Sigmoid colon (tissue), 7 donors: ENCODE measurements at places on chromosomes 1 and 21.

- DNase-seq, result no peak
Measured at GRCh38 chr1:74775735-74776134, 42.8 kb downstream of the TYW3 start.

DNA sequence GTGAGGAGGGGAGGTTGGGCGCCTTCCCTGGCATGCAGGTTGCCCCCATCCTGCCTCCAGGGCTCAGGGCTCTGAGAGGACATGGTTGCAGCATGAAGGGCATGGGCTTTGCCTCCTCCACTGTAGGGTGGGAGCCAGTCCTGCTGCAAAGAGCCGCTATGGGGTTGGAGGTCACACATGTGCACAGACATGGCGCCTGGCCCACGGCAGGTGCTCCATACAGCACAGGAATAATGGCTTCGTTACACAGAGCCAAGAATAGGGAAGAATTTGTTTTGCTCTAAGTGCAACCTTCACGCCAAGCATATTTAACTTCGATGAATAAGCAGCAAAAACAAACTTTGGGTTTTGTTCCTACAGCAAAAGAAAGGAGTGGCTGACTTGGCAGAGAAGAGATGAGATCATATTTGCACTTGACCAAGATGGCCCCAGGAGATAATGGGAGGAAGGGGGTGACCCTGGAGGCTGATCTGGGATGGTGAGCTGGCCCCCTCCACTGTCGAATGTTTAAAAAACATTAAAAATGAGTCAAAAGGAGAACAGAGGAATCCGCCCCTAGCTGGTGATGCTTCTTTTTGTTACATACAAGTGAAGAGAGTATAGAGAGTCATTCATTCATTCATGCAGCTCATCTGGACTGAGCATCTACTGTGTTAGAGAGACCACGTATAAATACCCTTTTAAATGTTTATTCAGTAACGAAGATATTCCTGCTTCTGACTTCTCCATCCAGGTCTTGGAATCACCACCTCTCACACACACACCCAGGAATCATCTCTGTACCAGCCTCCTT, 12.4 kb upstream of the C2CD2 start:
- no peak for DNase-seq

DNA sequence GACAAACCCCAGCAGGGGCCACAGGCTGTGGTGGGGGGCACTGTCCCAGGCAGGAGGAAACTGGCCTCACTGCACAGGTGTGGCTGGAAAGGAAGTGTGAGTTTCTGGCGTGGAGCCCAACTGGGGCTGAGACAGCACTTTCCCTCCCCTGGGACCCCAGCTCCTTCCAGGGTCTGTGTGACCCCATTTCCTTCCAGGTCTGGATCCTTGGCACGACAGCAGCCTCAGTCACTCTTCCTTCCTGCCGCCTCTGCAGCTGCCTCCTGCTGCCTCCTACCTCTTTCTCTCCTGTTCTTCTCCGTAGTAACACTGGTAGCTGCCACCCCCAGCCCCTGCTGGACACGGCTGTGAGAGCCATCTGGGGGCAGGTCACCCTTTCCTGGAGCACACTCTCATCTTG, 88.0 kb downstream of the SIK1 start:
- DNase-seq, result no peak

DNA sequence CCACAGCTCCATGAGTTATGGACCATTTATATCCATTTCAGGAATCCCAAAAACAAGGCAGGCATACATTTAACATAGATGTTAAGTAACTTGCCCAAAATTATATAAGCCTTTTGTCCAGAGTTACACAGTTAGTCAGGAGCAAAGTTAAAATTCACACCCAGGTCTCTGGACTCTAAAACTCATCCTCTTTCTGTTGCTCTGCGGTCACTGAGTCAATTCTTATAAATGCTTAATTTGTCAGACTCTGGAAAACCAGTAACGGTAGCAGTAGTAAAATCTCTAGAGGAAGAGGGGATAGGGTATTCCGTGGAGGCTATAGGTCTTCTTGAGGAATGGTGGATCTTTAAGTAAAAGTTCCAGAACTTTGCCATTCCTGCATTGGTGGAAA, 223.6 kb upstream of the JUN start:
- no peak for DNase-seq

- DNase-seq, result no peak
Measured at GRCh38 chr21:45098867-45099266, 24.5 kb downstream of the ADARB1 start.

- no peak for DNase-seq
Measured at GRCh38 chr1:241778117-241778516, 69.9 kb upstream of the EXO1 start.

DNA sequence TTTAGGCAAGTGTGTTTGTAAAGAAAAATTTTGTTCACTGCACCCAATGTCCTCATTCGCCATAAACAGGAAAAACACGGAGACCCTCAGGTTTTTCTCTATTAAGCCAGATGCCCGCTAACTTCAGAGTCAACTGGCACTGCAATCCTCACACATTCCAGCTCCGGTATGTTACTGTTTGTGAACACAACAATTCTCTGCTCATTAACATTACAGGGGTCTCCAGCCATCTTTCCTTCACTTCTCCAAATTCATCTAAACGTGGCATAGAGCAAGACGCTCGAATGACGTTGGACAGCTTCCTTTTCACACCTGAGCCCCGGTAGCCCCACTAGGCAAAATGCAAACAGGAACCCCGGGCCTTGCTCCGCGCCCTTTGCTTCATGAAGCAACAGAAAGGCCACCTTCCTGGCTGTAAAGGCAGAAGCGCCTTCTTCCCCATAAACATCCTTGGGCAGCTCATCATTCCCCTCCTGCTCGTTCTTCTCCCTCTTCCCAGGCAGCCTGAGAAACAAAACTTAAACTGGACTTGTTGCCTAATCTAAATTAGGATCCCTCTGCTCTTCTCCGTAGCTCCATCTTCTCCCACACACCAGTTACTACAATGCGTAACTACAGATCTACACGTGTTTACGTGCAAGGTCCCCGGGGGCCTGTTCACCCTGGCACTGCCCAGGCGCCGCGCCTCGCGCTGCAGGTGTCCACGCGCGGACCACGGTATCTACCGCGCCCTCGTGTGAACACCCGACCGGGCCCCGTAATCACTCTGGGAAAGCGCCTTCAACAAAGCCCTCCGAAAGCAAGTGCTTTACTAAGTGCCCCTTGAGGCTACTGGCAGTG, 1.2 kb downstream of the LBR start:
- peak; percentile 78 for DNase-seq

DNA sequence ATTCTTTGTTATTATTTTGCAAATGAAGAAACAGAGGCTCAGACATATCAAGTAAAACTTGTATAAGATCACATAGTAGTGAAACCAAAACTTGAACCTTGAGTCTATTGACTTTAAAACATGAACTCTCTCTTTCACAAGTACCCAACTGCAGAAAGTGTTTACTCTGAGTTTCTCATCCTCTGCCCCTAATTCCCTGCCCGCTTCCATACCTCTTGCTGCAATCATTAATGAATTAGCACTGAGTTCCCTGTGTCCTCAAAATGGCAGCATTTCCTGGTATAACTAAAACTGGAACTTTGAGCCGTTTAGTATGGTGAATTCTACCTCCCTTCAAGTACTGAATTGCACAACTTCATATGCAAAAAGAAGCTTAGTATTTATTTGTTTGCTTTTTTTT, 147.7 kb upstream of the DNAH14 start:
- DNase-seq, result no peak

DNA sequence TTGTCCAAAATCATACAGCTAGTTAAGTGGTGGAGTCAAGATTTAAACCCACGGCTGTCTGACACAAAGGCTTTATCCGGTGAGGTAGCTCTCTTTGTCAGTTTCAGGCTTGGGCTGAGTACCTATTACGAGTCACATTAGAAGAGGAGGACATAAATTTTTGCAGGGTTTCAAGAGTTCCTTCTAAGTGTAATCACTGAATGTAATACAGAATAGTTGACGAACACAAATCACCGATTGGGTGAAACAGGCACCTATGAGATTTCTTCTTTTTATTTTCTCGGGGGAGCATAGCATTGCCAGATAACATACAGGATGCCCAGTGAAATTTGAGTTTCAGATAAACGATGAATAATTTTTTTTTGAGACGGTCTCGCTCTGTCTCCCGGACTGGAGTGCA, 847 bp downstream of the PSMD4 start:
- no peak for DNase-seq

DNA sequence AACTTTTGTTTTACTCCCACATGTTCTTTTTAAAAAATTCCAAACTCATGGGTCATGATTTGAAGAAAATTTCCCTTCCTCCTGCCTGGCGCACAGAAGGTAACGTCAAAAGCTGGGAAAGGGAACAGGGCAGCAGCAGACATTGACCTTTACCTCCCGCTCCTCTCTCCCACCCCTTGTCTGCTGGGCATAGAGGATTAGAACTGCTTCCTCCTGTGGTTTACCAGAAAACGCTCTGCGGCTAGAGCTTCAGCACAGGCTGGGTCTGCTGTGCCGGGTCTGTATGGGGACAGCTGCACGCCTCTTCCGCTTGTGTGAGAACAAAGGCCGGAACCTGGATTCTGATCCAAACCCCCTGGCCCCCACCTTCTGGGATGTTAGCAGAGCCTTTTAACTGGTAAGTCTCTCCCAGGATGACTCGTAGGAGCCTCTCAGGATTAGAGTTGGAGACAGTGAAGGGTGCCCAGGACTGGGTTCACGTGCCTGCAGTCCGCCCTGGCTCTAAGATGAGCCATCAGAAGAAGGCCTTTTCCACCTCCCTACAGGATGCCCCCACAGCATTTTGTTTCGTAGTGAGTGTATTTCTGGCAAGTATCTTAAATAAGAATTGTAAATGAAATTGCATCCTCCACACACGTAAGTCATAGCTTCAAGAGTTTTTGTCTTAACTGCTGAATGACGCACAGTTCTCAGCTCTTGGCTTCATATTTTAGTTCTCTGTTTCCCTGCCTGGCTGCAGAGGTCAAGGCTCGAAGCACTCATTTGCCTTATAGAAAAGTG, 5.2 kb downstream of the H6PD start:
- peak; percentile 85 for DNase-seq
